ENCODE measurements at places on chromosomes 2 and 18.

DNA sequence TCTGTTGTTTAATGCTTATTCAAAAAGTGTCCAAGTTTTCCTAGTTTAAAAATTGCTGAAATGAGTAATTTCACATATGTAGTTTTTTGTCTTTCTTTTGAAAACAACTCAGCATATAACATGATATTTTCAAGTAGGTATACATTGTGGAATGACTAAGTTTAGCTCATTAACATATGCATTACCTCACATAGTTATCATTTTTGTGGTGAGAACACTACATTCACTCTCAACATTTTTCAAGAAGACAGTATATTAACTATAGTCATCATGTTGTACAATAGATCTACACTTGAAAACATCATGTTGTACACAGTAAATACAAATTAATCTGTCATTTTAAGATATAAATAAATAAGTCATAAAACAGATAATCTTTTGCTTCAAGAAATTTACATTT is 340.0 kb downstream of the CCDC85A start:
- DNase-seq, result no peak

- DNase-seq, result no peak
Observed at GRCh38 chr2:145124085-145124484, 604.2 kb upstream of the ZEB2 start.

DNA sequence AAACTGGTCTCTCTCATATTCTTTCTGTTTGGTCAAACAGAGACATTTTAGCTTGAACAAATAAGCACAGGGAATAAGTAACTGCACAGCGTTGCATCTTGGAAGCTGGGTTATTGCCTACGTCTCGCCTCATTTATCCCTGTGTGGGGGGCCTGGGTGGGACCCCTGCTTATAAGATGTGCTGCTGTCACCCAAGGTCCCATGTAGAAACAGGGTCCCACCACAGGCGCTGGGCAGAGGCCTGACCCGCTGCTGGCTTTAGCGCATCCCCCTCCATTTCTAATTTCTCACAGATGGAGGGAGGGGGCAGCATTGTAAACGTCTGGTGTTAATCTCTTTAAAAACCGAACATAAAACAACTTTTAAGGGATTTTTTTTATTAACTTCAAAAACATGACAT is 207.8 kb downstream of the HDAC4 start:
- DNase-seq, result no peak

DNA sequence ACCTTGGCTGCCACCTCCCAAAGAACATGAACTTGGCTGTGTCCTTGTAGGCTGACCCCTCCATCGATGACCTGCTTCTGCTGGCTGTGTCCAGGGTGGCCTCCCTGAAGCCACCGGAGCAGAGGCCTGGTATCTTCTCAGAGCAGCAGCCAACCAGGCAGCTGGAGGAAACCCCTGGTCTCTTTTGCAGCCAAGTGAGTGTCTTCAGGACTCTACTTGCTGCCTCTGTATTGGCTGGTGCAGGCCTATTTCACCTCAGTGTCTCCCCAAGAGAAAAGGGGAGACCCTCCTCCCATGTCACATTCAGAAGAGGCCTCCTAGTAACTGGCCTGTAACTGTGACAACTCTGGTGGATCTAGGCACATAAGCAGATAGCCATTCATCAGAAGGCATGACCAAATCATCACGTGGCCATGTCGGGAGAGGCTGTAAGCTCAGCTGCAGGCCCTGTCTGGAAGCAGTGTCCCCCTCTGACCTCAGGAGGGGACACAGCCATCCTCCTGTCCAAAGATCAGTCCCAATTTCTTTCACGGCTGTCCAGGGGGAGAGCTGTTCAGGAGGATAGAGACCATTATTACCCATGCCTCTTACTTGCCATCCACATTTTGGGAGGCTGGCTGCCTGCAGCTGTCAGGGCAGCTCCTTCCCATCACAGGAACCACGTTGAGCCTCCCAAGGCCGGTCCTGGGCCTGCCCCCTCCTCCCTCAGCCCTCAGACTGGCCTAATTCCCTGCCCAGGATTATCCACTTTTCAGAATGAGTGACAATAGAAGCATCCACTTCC is 20.9 kb upstream of the ROCK2 start:
- DNase-seq, result no peak

GRCh38 chr2:209473930-209474419 is 50.1 kb downstream of the MAP2 start:
- DNase-seq, result peak; percentile 89
